ENCODE measurements at places on chromosomes 7 and 10.

GRCh38 chr10:101042667-101043362 is 11.8 kb downstream of the SFXN3 start:
- DNase-seq, result peak; percentile 99

GRCh38 chr7:99106411-99106810 is 37.5 kb downstream of the SMURF1 start:
- DNase-seq, result no peak

DNA sequence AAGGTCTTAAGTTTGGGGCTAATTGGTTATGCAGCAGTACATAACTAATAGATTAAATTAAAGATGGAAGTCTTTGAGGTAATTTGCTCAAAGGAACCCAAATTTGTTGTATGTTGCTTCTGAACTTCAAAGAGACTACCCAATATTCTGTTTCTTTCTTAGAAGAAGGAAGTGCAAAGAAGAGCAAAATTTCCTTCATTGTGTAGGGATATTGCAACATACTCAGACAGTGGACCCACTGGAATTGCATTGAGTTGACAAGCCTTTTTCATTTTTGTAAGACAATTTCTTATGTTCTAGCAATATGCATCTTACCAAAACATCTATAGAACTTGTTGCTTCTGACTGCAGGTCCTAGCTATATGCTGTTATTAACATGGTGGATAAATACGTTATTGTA is 527.8 kb downstream of the SH2D4B start:
- DNase-seq, result no peak

DNA sequence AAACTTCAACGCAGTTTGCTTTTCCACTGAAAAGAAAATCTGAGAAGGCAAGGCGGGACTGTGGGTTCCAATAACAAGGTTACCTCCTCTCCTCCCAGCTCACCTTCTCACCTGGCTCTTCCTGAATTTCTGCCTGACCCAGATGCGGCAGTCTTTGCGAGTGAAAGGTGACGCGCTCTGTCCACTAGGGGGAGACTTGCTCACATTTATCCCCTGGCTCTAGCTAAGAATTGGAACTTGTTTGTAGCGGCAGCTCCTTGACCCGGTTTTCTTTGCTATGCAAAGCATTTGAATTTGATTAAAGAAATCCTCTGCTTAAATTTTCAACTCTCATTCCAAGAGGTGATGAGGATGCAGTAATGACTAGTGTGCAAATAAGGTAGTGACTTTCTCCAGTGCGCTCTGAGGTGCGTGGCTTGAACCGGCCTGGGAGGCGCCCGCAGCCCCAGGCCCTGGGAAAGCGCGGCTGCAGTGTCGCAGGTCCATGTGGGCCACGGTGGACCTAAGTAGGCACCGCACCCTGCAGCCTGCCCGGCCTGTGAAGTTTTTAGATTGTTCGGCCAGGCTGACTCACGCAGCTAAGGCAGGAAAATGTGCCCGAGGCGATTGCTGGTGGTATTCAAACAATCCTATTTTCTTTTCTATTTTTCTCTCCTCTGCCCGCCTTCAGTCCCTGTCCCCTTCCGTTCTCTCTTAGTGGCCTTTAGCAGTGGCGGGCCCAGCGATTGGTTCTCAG is 336.9 kb upstream of the NPSR1 start:
- peak; percentile 80 for DNase-seq

- no peak for DNase-seq
These were observed 17.3 kb downstream of the GPER1 start for GRCh38 chr7:1105189-1105588.
